ENCODE measurements at places on chromosomes 2 and 18. TPM values are rescaled to one million over a fixed set of nuclear protein-coding genes. Genes with fewer than 3 reads are reported as not detected.

The GAL3ST2 gene
- total RNA-seq = not detected

The INHBB gene
- total RNA-seq = not detected

The HES6 gene
- total RNA-seq = 3.6 TPM

The FIGN gene
- total RNA-seq = 1.5 TPM

The TUBA4B gene
- not detected for total RNA-seq

The COL6A3 gene
- total RNA-seq = 1,525 TPM

The TMEM247 gene
- total RNA-seq = not detected

The GCG gene
- not detected for total RNA-seq

The CACNB4 gene
- total RNA-seq = 2.1 TPM

The CXCR2 gene
- total RNA-seq = not detected

The GRP gene
- total RNA-seq = not detected

The KATNAL2 gene
- 4.6 TPM for total RNA-seq

The GALNT5 gene
- 32.4 TPM for total RNA-seq

The LOXHD1 gene
- total RNA-seq = not detected

The TACR1 gene
- total RNA-seq = not detected

The IL37 gene
- not detected for total RNA-seq

The OTOS gene
- total RNA-seq = not detected

The COLEC12 gene
- total RNA-seq = 60.6 TPM

The FBXO15 gene
- 0.83 TPM for total RNA-seq

The CD226 gene
- 0.33 TPM for total RNA-seq

The CD8B2 gene
- not detected for total RNA-seq

The TAF4B gene
- total RNA-seq = 2.6 TPM

The MAP3K19 gene
- total RNA-seq = not detected

The CYTIP gene
- total RNA-seq = not detected

The G6PC2 gene
- total RNA-seq = not detected

The STPG4 gene
- 0.33 TPM for total RNA-seq

The CHRND gene
- not detected for total RNA-seq

The TBR1 gene
- total RNA-seq = not detected

The LGALSL gene
- total RNA-seq = 3.1 TPM
